ENCODE measurements at places on chromosomes 3 and 15. TPM values are rescaled to one million over a fixed set of nuclear protein-coding genes. Genes with fewer than 3 reads are reported as not detected.

Gene ACKR2
- 3.3 TPM for total RNA-seq

Gene CHRNA7
- total RNA-seq = 1.8 TPM

Gene COL6A5
- 3.1 TPM for total RNA-seq

Gene SLITRK3
- total RNA-seq = not detected

Gene CTDSPL2
- 39.2 TPM for total RNA-seq

Gene CPLX3
- not detected for total RNA-seq

DNA sequence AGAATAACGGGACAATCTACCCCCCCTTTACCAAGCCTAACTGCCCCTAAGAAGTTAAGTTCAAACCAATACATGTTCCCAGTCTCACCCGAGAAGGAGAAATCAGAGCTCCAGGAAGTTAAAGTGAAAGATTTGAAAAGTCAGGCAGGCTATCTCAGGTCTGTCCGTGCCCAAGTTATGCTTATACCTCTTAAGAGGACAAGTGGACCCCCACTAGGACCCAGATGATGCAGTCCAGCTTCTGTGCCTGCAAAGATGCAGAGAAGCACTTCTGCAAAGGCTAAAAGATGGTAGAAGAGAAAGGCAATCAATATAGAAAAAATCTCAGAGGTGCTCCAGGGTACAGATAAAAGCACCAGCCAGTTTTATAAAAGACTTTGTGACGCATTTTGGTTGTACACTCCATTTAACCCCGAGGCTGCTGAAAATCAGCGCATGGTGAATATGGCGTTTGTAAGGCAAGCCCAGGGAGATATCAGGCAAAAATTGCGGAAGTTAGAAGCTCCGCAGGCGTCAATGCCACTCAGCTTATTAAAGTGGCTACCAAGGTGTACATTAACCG is 9.8 kb upstream of the SLC9C1 start:
- no peak for DNase-seq
- no peaks in the 10 kb centered on the region for H3K36me3 ChIP-seq
- peaks cover 20% of the 10 kb centered on the region for H3K4me1 ChIP-seq
- no peaks in the 10 kb centered on the region for H3K27me3 ChIP-seq

- H3K27me3 ChIP-seq = no peaks in the 10 kb centered on the region
- H3K4me3 ChIP-seq = no peak overlapping the region
- H3K36me3 ChIP-seq = no peaks in the 10 kb centered on the region
- DNase-seq = no peak
Observed at GRCh38 chr3:146464005-146464595, 5.3 kb downstream of the PLSCR2 start.

- H3K4me1 ChIP-seq = peaks cover 28% of the 10 kb centered on the region
- DNase-seq = peak; percentile 83
- no peaks in the 10 kb centered on the region for H3K36me3 ChIP-seq
Observed at GRCh38 chr15:101088788-101089578, 162.9 kb downstream of the CHSY1 start.

- peak; percentile 18 for DNase-seq
- no peaks in the 10 kb centered on the region for H3K4me1 ChIP-seq
- H3K27ac ChIP-seq = no peak overlapping the region
Observed at GRCh38 chr15:25176991-25177954, 222.5 kb downstream of the SNRPN start.

DNA sequence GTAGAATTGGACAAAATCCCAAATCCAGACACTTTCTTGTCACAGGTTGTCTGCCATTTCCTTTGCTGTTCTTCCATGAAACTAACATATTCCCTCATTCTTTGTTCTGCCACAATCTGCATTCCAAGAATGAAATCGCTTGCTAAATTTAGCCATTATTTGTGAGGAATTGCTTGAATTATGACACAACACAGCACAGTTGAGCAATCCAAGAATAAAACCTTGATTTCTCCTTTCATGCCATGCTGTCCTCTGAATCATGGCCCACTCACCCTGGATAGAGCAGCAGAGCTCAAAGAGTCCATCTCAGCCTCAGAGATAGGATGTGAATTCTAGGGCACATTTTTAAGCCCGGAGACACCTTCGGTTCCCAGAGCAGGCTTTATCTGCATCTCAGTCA is 35.2 kb upstream of the GREM1 start:
- H3K4me1 ChIP-seq = no peaks in the 10 kb centered on the region
- H3K4me3 ChIP-seq = no peak overlapping the region
- H3K27me3 ChIP-seq = no peaks in the 10 kb centered on the region
- DNase-seq = no peak

DNA sequence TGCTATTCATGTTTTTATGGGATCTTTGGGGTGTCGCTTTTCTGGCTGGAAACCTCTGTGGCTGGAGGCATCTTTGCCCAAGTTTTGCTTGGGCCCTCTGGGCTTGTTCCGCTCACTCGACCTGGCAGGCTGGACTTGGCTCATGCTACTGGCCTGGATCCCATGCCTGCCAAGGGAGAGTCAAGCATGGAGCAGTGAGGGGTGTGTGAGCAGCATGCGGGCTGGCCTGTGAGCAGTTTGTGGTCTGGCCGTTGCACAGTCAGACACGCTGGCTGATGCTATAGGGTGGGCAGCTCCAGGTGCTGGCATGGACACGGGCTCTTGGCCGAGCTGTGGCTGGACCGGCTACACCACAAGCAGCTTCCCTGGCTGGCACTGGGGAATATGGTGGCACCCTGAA is 491.1 kb downstream of the AGBL1 start:
- H3K4me3 ChIP-seq = no peak overlapping the region
- H3K27ac ChIP-seq = no peak overlapping the region
- DNase-seq = no peak
- no peaks in the 10 kb centered on the region for H3K36me3 ChIP-seq
- no peaks in the 10 kb centered on the region for H3K4me1 ChIP-seq

DNA sequence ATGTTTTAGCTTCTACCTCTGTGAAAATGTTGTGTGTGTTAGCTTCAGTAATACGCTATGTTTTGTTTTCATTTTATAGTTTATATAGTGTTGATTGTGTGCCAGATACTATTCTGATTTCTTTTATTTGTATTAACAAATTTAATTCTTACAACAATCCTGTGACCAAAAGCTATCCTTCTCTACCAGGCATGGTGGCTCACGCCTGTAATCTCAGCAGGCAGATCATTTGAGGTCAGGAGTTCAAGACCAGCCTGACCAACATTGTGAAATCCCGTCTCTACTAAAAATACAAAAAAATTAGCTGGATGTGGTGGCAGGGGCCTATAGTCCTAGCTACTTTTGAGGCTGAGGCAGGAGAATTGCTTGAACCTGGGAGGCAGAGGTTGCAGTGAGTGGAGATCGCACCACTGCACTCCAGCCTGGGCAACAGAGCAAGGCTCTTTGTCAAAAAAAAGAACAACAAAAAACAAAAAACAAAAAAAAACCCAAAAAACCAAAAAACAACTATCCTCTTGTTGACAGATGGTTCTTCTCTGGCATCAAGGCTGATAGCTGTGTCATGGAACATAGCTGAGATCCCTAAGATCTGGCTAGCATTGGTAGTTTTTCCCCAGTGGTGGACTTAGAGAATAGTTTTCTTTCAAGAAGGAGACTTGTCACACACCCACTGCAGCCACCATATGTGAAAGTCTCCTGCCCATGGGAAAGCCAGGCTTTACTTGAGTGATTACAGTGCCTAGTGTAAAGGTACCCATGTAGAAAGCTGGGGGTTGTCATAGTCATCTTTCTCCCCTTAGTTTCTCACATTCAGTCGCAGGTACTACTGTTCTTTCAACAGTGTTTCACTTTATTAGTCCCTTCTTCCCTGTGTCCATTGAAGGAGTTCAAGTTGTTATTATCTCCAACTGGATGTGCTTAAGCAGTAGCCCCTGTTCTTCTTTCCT is 116.5 kb downstream of the UBE2E2 start:
- no peak for DNase-seq
- H3K27me3 ChIP-seq = no peaks in the 10 kb centered on the region
- no peak overlapping the region for H3K27ac ChIP-seq
- H3K4me3 ChIP-seq = no peak overlapping the region

DNA sequence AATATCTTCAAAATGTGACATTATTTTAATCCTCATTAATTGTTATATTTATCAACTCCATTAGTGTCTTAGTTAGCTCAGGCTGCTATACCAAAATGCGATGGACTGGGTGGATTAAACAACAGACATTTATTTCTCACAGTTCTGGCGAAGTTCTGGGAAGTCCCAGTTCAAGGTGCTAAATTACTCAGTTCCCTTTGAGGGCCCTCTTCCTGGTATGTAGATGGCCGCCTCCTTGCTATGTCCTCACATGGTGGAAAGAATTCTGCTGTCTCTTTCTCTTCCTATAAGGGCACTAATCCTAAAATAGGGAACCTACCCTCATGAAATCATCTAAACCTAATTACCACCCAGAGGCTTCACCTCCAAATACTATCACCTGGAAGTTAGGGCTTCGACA is 38.8 kb upstream of the DUT start:
- H3K4me3 ChIP-seq = no peak overlapping the region
- no peak for DNase-seq
- H3K36me3 ChIP-seq = no peaks in the 10 kb centered on the region

- H3K4me3 ChIP-seq = no peak overlapping the region
- no peak for DNase-seq
- no peaks in the 10 kb centered on the region for H3K4me1 ChIP-seq
- H3K27ac ChIP-seq = no peak overlapping the region
- no peaks in the 10 kb centered on the region for H3K36me3 ChIP-seq
Observed at GRCh38 chr15:69881766-69882165, 216.0 kb downstream of the TLE3 start.

GRCh38 chr3:46085421-46086082 is 58.3 kb upstream of the XCR1 start:
- no peaks in the 10 kb centered on the region for H3K36me3 ChIP-seq
- H3K27me3 ChIP-seq = no peaks in the 10 kb centered on the region
- peaks cover 15% of the 10 kb centered on the region for H3K4me1 ChIP-seq
- no peak overlapping the region for H3K27ac ChIP-seq

DNA sequence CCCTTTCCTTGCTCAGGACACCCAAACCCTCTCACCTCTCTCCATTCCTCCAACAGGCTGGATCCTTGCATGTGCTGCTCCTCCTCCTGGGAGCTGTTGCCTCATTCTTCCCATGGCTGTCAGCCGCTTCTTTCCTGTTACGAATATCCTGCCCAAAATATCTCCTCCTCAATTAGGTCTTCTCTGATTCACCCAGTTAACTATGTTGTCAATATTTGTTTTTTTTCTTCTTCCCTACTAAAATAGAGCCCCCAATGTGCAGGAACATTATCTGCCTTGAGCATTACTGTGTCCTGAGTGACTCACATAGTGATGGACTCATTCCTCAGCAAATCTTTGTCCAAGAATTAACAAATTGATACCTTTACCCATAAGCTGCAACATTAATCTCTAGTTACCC is 357.2 kb downstream of the CLSTN2 start:
- H3K27me3 ChIP-seq = no peaks in the 10 kb centered on the region
- DNase-seq = no peak
- H3K27ac ChIP-seq = no peak overlapping the region
- H3K4me3 ChIP-seq = no peak overlapping the region
- no peaks in the 10 kb centered on the region for H3K4me1 ChIP-seq

DNA sequence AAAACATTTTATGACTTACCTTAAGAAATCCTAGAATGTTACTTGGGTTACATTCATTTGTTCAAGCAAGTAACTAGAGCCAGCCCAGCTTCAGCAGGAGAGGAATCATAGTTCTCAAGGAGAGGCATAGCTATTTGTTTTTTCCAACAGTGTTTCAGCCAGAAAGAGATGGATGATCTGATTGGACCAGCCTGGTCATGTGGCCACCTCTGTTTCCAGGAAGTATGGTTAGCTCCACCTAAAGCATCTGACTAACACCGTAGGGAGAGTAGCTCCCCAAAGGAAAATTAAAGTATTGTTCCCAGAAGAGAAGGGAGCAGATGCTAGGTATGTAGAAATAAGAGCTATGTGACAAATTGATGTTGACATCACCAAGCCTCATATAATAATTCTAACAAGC is 417.1 kb downstream of the TAFA4 start:
- H3K27me3 ChIP-seq = no peaks in the 10 kb centered on the region
- H3K4me1 ChIP-seq = no peaks in the 10 kb centered on the region
- no peaks in the 10 kb centered on the region for H3K36me3 ChIP-seq

DNA sequence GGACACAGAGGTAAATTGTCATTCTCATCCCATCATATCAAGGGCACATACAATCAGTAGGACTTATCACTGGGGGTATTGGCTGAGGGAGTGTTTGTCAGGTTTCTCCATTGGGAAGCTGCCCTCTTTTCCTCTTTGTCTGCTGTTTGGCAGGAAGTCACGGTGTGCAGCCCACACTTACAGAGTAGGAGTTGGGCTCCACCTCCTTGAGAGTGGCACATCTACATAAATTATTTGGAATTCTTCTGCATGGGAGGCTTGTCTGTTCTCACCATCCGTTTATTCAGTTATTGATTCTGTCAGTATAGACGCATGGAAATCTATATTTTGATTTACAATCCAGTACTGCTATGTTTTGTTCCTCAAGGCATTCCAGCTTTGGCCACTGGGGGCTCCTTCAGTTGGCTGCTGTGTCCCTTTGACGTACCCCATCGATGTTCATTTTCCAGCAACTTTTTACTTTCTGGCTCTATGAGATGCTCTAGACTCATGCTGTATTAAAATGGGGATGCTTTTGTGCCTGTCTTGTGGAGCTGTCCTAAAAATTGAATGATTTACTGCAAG is 200.3 kb downstream of the SLCO3A1 start:
- no peak for DNase-seq
- no peak overlapping the region for H3K4me3 ChIP-seq
- H3K36me3 ChIP-seq = no peaks in the 10 kb centered on the region
- H3K27ac ChIP-seq = no peak overlapping the region

- no peaks in the 10 kb centered on the region for H3K27me3 ChIP-seq
- no peak for DNase-seq
- no peaks in the 10 kb centered on the region for H3K4me1 ChIP-seq
Observed at GRCh38 chr15:36050899-36051298, 504.9 kb upstream of the DPH6 start.
